ENCODE measurements at places on chromosomes 12 and 14. TPM values are rescaled to one million over a fixed set of nuclear protein-coding genes. Genes with fewer than 3 reads are reported as not detected.

Gene ADSS1
- 226 TPM for total RNA-seq

Gene PAPLN
- 3.2 TPM for total RNA-seq

Gene BDKRB1
- total RNA-seq = not detected

Gene KRT7
- total RNA-seq = 0.69 TPM

Gene STX2
- 12.1 TPM for total RNA-seq

Gene FGF23
- not detected for total RNA-seq

Gene KRT6C
- not detected for total RNA-seq

Gene SRP54
- 28.6 TPM for total RNA-seq

Gene STAC3
- 1.4 TPM for total RNA-seq

Gene NFYB
- total RNA-seq = 41.5 TPM

Gene COL2A1
- total RNA-seq = 0.25 TPM

Gene GALC
- total RNA-seq = 15.2 TPM

Gene WDR20
- total RNA-seq = 20.5 TPM

Gene SIX4
- 1.6 TPM for total RNA-seq

Gene KCNMB4
- 1.9 TPM for total RNA-seq

Gene CCDC196
- total RNA-seq = not detected

Gene GDF11
- 8.9 TPM for total RNA-seq

Gene SMCO2
- not detected for total RNA-seq

Gene RFLNA
- total RNA-seq = 0.10 TPM

Gene KRT75
- not detected for total RNA-seq

Gene BCL11B
- 0.20 TPM for total RNA-seq
